CD4-positive, alpha-beta T cell treated with Interleukin-2 at 100 ng/mL for 4 hours (primary cell): ENCODE measurements at places on chromosomes 1 and 21.
A peak's percentile ranks its signal among the peaks of the same experiment; 100 is the strongest.

- DNase-seq, result no peak
Measured at GRCh38 chr1:24714859-24715520, 30.3 kb upstream of the CLIC4 start.

- DNase-seq, result no peak
Measured at GRCh38 chr1:89999628-90000027, 4.7 kb downstream of the ZNF326 start.

DNA sequence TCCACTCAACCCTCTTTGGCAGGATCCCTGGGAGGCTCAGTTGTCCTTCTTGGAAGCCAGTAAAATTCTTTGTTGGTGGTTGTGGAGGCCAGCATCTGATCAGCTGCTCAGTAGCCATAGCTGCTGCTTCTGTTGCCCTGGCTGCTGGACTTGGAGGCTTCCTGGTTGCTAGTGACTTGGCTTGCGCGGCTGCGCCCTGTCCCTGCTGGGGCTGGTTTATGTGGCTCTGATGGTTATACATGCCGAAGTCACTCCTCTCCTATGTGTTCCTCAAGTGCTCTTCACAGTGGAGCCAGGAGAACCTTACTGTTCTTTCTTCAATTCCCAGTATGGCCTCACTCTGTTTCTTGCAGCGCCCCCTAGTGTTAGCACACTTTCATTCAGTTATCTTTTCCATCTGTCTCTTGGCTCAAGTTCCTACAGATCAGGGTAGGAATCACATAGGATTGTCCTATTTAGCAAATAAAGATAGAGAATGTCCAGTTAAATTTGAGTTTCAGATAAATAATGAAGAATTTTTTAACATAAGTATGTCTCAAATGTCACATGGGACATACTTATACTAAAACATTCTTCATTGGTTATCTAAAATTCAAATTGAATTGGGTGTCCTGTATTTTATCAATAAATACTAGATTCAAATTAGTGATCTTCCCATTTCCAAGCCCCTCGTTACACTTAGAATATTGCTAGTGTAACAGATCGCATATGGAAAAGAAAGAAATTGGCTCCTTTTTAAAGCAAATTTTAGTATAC is 176.5 kb downstream of the TGFB2 start:
- peak; percentile 30 for DNase-seq

GRCh38 chr1:204390751-204391466 is 20.7 kb downstream of the PPP1R15B start:
- no peak for DNase-seq

DNA sequence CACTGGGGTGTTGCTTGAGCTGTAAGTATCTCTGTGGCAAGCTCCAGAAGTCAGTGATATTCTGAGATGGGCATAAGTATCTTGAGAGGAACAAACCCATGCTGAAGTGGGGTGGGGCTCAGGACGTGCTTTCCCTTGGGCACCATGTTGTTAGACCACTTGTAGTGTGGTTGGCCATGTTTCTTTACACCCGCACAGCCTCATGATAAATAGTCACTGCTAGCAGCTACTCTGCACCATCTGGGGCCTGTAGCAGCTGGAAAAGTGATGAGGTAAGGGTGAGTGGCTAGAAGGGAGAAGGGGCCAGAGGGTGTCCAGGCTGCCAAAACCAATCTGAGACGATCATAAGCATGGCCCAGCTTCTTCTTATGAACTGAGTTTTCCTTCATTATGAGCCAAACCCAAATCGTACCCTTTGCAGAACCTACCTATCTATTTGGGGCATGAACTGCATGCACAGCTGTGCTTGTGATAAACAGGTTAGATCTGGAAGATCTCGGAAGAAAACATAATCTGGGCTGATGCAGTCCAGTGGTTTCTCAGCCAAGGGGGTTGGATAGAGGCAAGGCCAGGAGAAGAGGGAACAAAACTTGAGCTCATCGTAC is 91.9 kb upstream of the IRF2BP2 start:
- DNase-seq, result no peak

DNA sequence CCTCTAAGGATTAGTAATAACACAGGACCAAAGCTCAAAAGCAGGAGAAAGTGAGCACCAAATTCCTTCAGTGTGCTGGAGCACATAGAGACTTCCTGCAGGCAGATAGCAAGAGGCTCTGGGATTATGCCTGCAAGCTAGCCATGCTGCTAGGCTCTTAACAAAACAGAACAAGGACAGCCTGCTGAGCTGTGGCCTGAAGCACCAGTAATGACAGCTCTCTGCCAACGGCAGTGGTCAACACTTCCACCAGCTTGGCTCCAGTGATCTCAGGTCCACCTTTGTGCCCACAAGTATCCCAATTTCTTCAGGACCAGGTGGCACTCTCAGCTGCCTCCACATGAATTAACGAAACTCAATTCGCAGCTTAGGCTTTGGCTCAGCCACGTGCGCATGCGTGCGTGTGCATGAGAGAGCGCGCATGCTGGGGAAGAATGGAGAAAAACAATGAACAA is 64.2 kb downstream of the SLC45A1 start:
- DNase-seq, result no peak

- no peak for DNase-seq
Measured at GRCh38 chr1:229768232-229768631, 142.2 kb downstream of the URB2 start.

- peak; percentile 97 for DNase-seq
Measured at GRCh38 chr1:115062542-115063004, 26.7 kb downstream of the TSPAN2 start.

DNA sequence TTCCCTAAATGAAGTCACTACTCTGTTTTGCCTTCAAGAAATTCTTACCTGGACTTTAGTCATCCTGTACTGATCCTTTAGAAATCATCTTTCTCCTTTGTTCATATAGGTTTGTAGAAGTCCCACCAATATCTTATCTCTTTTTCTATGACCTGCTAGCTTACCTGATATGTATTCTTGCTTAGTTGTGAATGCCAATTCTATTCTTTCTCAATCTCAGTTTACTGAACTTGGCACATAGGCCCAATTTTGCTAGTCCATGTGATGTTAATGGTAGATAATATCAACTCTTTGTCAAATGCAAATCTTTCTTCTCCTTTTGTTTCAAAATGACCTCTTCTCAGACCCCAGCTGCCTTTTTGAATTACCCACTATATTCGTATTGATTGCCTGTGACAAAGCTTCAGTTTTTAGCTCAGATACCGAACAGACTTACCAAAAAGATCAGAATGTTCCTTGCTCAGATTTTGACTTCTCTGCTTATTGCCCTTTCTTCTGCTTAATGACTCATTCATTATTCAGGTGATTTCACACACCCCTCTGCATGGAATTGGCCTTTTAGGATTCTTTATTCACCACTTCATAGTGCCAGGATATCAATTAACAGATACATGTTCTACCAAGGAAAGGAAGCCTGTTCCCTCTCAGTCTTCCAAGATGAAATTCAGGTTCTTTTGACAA is 20.6 kb downstream of the IPO9 start:
- no peak for DNase-seq

GRCh38 chr1:41868241-41868998 is 50.3 kb downstream of the HIVEP3 start:
- peak; percentile 40 for DNase-seq

DNA sequence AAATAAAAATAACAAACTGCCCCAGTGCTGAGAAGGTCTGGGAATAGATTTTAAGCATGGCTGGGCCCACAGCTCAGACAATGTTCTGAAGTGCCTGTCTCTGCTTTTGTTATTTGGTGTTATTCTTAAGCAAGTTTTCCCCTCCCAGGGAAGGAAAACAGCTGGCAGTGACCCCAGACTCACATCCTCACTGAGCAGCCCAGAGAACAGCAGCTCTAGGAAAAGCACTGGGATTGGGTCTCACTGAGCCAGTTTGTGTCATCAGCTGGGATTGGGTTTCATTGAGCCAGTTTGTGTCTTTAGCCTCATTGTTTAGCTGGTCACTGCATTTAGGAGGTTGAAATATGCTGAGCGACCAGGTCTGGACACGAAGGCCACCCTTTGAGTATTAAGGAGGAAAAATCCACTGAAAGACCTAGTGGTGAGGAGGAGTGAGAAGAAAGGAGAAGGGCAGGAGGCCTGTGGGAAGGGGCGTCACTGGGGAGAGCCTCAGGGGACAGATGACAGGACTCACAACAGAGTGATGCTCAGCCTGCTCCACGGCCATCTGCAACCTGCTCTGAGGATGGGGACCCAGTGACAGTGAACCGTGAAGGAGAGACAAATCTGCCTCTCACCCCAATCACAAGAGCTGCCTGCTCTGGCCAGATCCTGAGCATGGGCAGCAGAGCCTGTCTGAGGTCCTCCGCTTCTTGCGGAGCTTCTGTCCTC is 103.8 kb downstream of the TOMM20 start:
- no peak for DNase-seq

GRCh38 chr1:173297798-173298391 is 90.8 kb upstream of the TNFSF4 start:
- no peak for DNase-seq

DNA sequence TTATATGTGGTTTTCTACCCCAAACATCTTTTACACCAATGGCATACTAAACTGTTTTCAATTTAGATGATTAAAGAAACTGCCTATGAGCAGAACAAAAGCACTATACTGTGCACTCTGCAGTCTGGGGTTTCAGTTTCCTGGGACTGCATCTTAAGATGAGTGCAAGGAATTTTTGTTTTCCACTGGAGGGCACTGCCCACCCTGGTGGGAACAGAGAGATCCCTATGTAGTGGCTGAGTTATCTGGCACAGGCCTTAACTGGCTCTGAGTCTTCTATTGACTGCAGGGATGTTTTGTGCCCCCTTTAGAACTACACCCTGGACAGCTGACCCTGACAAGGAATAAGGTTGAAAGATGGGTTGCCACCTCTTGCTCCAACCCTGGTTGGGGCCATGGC is 12.0 kb downstream of the PROK1 start:
- no peak for DNase-seq

DNA sequence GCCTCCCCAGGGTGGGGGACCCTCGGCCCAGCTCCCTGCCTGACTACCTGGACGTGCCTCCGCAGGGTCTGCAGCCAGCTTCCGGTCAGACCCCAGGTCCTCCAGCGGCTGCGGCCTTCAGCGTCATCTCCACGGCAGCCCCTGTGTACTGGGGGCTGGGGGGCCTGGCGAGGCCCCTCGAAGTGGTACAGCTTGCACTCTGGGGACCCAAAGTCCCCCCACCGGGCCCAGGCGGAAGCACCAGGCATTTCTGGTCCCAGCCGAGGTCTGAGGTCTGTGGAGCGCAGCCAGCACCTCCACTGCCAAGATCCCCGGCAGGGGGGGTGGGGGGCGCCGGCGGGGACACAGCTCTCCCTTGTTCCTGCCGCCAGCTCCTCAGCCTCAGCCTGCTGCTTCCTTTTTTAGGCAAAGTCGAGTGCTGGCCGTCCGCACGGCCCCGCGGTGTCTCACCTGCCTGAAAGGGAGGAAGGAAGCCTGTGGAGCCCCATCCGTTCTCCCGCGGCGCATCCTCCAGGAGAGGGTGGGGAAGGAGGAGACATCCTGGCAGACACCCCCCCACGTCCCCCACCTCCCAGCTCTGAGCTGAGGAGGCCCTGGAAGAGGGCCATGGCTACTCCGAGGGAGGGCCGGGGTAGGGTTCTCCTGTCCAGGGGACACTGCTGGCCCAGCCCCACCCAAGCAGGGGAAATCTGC is 1.2 kb upstream of the VWA1 start:
- DNase-seq, result no peak

DNA sequence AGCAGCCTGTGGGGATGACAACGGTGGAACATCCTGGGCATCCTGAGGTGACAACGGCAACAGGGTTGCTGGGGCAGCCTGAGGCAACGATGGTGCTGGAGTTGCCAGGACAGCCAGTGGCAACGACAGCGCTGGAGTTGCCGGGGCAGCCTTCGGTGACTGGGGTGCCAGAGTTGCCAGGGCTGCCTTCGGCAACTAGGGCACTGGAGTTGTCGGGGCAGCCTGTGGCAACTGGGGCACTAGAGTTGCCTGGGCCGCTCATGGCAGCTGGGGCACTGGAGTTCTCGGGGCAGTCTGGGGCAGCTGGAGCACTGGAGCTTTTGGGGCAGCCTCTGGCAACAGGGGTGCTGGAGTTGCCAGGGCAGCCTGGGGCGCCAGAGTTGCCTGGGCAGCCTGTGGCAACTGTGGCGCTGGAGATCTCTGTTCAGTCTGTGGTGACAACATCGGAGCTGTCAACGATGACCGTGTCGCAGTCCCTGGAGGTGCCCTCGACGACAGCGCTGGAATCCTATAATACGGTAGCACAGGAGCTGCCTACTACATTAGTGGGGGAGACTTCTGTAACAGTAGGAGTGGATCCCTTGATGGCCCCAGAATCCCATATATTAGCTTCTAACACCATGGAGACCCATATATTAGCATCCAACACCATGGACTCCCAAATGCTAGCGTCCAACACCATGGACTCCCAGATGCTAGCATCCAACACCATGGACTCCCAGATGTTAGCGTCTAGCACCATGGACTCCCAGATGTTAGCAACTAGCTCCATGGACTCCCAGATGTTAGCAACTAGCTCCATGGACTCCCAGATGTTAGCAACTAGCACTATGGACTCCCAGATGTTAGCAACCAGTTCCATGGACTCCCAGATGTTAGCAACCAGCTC is 8.2 kb downstream of the SON start:
- DNase-seq, result no peak

DNA sequence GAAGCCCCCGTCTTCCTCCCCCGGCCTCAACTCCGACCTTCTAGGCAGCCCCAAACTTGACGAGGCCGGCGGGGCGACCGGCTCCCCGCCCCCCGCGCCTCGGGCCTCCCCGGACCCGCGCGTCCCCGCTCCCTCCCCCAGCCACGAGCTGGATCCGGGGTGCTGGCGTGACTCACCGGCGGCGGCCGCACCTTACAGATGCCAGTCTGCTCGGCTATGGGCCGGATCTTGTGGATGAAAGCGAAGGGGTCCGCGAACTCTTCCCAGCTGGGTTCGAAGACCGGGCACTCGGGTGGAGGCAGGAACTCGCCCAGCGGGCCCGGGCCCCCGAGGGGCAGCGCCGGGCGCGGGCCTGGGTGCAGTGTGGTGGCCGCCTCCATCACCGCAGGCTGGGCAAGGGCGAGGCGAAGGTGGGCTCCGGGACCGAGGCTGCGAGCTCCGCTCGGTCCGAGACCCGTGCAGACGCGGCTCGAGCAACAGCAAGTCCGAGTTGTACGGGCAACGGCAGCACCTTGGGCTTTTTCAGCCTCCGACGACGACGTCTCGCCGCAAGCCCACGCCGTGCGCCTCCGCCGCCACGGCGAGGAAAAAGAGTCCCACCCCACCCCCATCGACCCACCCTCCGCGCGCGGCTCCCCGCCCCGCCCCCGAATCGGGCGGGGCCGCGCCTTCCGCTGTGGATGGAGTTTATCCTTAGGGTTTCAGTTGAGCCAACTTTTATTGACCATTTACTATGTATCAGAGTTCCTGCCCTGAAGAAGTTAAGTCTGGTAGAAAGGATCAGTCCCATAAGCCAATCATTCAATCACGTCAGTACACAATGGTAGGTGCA is at the start of gene KDM5B:
KDM5B (minus strand) TSS at position 496 of the 832 bp plus-strand sequence; CDS start at position 380, 116 bp downstream.
- peak; percentile 72 for DNase-seq
